ENCODE measurements at places on chromosomes 5 and 9.

DNA sequence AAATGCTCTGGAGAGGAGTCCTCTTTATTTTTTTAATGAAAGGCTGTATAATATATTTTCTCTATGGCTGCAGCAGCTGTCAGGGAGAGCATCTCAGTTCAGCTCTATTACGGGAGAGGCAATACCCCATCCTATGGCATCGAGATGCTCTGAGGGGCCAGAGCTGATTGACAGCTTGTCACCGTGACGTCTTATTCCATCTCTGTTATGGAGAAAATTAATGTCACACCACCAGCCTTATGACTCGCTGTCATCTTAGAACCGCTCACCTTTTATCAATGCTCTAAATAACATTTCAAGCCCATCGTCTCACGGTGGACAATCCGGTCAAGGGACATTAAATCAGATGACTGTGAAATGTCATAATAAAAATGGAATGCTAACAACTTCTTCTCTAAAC, 273.5 kb downstream of the SLF1 start:
- DNase-seq, result no peak

GRCh38 chr9:112867275-112867991, 23.2 kb downstream of the SLC46A2 start:
- no peak for DNase-seq

DNA sequence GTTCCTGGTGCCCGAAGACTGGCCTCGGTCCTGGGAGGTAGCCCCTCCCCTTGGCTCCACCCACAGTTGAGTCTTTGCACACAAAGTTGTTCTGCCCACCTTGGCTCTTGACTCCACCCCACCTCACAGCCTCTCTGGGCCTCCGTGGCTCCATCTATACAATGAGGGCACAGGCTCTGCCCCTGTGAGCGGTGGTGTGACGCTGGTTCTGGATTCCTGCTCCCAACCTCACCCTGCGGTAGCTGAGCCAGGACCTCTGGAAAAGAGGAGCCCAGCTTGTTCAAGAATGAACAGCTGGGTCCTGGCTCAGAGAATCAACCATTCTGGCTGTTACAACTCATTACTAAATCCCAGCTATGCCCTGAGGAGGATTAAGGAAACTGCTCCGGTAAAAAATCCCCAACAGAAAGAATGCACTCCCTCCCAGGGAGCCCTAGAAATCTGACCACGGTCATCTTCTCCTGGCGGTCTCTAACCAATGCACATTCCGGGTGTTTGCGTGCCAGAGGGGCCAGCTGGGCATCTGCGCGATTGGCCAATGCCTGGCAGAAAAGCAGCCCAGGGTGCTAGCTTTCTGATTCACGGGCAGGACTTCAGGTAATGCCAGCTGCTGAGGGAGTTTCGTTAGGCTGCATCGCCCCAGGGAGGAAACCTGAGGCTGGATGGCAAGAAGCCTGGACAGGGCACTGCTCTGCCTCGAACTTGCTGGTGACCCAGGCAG, 9.9 kb upstream of the GRHPR start:
- DNase-seq, result no peak

GRCh38 chr5:115170134-115170928, 623 bp upstream of the TRIM36 start:
- no peak for DNase-seq

DNA sequence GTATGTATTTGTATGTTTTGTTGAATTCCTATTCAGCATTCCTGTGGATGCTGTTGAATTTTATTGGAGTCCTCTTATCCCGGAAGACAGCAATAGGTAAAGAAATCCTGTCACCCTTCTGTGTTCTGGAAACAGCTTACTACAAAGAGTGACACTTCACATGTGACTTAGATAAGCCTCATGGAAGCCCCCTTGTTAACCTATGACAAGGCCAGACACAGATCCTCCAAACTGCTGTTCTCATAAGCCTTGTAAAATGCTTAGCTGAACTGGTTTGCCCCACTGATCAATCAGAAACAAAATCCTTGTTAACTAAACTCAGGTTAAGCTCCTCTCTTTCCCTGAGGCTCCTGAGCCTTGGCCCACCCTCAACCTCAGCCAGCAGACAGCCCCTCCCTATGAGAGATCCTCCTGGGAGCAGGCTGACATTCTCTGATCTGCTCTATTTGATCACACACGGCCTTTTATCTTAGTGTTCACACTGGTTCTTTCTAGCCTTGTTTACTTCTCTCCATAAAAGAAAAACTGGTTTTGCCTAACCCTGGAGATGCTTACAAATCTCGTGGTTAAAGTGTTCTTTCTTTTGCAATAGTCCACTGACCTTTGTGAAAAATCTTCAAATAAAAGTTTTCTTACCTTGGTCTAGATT, 29.4 kb upstream of the ATP6V1G1 start:
- no peak for DNase-seq

GRCh38 chr5:80231243-80231642, 24.6 kb downstream of the SERINC5 start:
- no peak for DNase-seq

- no peak for DNase-seq
Observed at GRCh38 chr9:120555839-120556238, 24.1 kb downstream of the CDK5RAP2 start.

DNA sequence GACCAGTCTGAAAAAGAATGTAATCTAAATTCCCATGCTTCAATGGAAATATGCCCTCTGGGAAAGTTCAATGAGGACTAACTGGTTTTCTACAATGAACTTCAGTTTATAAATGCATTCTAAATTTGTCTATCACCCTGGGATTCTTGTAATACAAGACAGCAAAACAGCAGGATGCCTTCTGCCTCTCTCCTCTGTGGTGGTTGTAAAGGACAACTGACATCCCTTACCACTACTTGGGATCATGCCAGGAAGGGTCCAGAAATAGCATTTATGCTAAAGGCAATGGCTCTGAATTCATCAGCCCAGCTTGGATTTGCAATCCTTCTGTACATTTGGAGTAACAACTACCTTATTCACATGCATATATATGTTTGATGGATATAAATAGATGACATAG, 97.3 kb upstream of the ADAMTS16 start:
- no peak for DNase-seq

DNA sequence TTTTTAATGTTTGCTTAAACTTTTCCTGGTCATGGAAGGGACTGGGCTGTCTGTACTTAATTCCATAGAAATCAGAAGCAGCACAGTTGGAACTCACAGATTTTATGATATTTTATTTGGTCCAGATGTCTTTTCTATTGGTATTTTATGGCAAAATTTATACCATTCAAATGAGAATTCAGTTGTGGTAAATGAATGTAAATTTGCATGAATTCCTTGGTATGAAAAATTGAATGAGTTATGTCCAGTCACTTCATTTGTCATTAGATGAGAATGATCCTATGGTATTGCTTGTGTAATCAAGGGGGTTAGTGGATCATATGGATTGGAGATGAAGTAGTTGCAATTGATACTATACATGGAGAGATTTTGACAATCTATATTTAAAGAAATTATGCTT, 188.0 kb downstream of the KDM4C start:
- DNase-seq, result no peak

GRCh38 chr5:166540156-166540555, 1751.3 kb upstream of the WWC1 start:
- DNase-seq, result no peak

GRCh38 chr9:123820139-123820538, 109.8 kb downstream of the DENND1A start:
- DNase-seq, result no peak

DNA sequence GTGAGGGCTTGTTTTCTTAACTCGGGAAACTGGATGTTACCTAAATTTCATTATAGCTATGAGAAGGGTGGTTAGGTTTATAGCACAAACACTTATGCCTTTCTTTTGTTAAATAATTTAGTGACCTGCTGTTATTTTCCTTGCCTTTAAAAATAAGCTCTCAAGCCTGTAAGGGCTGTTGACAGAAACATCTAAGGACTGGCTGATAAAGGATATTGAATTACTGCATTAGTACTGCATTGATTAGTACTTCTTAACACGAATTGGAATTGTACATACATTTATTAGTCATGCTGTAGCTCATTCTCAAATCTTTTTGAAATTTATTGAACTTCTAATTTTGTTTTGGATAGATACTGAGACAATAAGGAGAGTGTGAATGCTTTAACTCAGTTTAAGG, 85.1 kb upstream of the DHFR start:
- no peak for DNase-seq

DNA sequence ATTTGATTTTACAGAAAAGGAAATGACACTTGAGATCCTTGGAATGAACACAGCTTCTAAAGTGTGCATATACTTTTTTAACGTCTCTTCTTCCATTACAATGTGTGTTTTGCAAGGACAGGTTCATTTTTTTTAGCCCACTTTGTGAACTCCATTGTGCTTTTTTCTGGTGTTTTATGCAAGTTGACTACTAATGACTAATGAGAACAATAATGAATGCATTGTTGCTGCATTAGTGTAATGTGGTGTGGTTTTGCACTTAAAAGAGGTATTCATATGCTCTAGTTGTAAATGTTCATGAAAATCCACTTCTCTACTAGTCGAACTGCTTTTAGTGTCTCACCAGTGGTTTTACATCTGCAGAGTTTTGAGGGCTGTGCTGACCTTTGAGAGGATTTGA, 93.6 kb downstream of the UHRF2 start:
- no peak for DNase-seq

- DNase-seq, result no peak
Observed at GRCh38 chr5:108064302-108064701, 317.6 kb downstream of the FBXL17 start.

GRCh38 chr5:149135536-149136201, 5.6 kb upstream of the ABLIM3 start:
- no peak for DNase-seq

DNA sequence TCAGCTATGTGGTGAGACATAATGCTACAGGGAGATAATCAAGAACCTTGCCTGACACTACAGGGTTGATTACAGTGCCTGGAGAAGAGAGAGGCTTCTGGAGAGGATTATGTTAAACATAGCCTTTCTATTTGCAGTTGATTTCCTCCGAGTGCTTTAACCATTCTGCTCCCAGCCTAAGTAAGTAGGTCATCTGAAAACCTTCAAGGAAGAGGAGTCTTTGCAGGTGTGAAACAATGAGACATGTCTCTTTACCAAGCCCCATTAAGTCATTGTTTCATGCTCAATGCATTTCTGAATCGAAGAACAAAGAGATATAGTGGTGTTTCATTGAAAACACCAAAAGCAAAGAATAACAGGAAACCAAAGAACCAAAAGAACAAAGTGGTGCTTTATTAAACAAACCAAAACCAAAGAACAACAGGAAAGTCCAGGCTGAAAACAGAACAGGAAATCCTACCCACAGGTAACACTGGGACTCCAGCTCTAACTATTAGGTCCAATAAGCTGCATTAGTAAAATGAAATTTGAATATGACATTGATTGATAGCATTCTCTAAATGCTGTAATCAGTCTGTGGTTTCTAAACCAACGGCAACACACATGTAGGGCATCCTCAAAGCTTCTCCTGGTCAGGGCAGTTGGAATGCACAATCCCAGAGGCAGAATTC, 113.3 kb upstream of the SPATA31D4 start:
- no peak for DNase-seq

GRCh38 chr9:19231126-19231903, 822 bp downstream of the DENND4C start:
- DNase-seq, result no peak

DNA sequence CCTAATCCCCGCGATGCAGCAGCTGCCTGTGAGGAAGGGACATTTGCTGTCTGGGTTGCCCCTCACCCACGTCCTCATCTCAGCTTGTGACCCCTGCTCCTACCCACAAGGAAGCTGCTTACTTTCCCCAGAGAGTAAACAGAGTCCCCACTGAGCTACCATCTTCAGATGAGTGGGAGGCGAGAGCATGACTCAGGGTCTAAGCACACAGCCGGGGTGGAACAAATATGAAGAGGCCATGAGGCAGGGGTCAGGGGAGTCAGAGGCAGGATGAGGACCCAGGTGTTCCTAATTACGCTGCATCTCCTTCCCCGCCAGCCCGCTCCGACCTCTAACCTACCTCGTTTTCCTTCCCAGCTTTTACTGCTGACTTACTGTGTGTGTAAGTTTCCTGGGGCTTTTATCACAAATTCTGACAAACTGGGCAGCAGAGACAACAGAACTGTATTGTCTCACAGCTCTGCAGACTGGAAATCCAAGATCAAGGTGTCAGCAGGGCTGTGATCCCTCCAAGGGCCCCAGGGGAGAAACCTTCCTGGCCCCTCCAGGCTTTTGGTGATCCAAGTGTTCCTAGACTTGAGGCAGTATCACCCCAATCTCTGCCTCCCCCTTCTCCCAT, 94.0 kb upstream of the DNAH5 start:
- DNase-seq, result no peak

DNA sequence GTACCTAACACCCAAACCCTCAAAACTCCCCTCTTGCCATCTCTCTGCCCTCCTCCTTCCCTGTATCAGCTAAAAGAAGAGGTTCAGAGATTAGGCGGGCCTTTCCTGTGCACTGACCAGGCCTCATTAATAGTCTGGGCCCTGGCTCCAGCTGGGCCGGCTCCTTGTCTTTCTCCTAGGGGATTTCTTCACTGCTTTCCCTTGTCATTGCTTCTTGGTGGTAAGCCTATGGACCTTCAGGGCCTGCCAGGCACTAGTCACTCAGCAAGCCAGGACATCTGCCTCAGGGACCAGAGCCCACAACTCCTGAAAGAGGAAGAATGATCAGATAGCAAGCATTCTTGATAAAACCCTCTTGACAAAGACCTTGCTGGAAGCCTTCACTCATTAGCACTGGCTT, 50.9 kb downstream of the MRRF start:
- DNase-seq, result no peak

DNA sequence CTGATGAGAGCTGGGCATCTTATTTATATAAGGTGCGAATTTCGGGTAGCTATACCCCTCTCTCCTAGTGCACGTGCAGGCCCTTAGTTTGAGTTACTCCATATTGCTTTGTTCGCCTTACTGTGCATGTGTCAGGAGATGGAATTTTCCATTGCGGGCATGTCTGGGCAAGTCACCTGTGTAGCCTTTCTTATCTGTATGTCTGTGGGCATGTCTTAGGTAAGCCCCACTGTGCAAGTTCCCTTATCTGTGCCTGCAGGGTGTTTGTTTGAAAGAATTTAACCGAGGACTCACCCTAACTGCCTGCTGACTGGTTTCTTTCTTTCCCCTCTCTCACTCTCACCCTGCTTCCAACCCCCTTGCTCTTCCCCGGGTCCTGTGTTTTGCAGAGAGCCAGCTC, 140.7 kb upstream of the RANBP3L start:
- no peak for DNase-seq

GRCh38 chr9:6051511-6051950, 36.1 kb upstream of the RANBP6 start:
- DNase-seq, result no peak

- DNase-seq, result no peak
Observed at GRCh38 chr5:11075035-11075805, 314.2 kb upstream of the DAP start.

- no peak for DNase-seq
Observed at GRCh38 chr5:128234928-128235641, 151.5 kb downstream of the SLC12A2 start.
